ENCODE measurements at places on chromosomes 2 and 18. TPM values are rescaled to one million over a fixed set of nuclear protein-coding genes. Genes with fewer than 3 reads are reported as not detected.

SGPP2 gene
- not detected for total RNA-seq

TACR1 gene
- total RNA-seq, result not detected

AGXT gene
- not detected for total RNA-seq

CRACDL gene
- total RNA-seq, result 0.37 TPM

PJVK gene
- total RNA-seq, result 1.6 TPM

COL5A2 gene
- 101 TPM for total RNA-seq

CD226 gene
- total RNA-seq, result 0.42 TPM

METTL5 gene
- total RNA-seq, result 30.4 TPM

HRH4 gene
- total RNA-seq, result not detected

All from A375 (cell line).